ENCODE measurements at places on chromosomes 1 and 21.

- no peak for DNase-seq
Observed at GRCh38 chr1:205849619-205850355, at the start of gene PM20D1. Gene PM20D1, minus strand, starts transcription at chr1:205850132. Its CDS starts 60 bp downstream, at chr1:205850072.

DNA sequence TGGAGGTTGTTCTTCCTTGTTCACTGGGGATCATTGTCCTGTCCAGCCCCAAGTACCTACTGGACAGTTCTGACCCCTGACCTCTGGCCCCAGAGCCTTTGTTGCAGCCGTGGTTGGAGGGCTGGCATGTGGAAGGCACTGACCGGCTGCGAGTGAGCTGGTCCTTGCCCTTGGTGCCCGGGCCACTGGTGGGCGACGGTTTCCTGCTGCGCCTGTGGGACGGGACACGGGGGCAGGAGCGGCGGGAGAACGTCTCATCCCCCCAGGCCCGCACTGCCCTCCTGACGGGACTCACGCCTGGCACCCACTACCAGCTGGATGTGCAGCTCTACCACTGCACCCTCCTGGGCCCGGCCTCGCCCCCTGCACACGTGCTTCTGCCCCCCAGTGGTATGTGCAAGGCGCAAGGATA lies 11.4 kb downstream of the TIE1 start:
- no peak for DNase-seq

DNA sequence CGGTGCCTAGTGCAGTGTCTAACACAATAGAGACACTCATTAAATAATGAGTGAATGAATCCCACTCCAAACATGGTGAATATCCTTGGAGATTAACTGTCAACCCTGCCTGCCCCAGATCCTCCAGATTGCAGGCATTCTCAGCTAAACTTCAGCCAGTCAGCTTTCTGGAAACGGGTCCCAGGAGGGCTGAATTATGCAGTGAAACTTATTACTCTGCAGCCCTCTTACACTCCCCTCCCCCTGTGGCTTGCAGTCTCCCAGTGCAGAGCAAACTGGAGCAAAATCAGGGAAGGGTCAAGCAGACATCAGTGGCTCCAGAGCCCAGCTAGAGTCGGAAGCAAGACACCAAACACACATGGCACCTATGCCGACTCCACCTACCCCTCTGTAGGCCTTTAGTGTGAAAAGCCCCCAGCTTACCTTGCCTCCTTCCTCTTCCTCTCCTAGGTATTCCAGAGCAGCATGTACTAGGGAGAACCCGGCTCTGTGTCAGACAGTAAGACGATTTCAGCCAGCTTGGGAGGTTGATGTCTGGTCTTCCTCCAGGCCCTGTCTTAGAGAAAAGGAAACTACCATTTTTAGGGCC lies 6.5 kb upstream of the RGS16 start:
- no peak for DNase-seq

- DNase-seq, result no peak
Observed at GRCh38 chr21:41418393-41418792, 7.6 kb upstream of the MX1 start.

Measured in NCI-H1417 treated with DMSO at 0.1 percent for 48 hours (cell line).